Motor neuron (in vitro differentiated cells): ENCODE measurements at places on chromosomes 4 and X. TPM values are rescaled to one million over a fixed set of nuclear protein-coding genes. Genes with fewer than 3 reads are reported as not detected.

Gene CXCL6
- total RNA-seq, result 0.19 and 0.24 TPM in 2 replicates

Gene IQSEC2
- total RNA-seq, result 2.1 and 4.5 TPM in 2 replicates

Gene IGSF1
- total RNA-seq, result 3.4 and 4.4 TPM in 2 replicates

Gene HAND2
- 1.00 and 1.0 TPM in 2 replicates for total RNA-seq

Gene HTN3
- total RNA-seq, result not detected in 2 replicates

Gene GLOD5
- total RNA-seq, result not detected in 2 replicates

Gene PNMA3
- total RNA-seq, result 7.4 and 7.7 TPM in 2 replicates

Gene HERC5
- total RNA-seq, result 0.57 and 0.78 TPM in 2 replicates
